Endodermal cell (in vitro differentiated cells): ENCODE measurements at places on chromosomes 12 and 14.

DNA sequence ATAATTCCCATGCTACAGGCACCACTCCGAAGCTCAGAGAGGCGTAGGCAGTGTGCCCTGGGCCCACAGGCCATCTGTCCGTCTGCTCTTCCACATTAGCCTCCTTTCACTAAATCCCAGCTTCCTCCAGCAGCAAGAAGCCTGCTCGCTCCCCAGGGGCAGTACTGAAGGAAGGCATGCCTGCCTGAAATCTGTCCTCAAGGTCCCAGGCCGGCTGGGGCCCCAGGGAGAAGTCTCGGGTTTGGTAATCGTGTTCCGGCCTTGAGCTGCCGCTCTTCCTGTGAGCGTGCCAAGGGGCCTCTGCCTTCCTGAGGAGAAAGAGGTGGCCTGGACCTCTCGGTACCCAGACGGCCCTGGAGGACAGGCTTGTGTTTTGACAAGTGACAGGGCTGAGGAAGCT, 15.2 kb upstream of the DLK1 start:
- no peak for DNase-seq

GRCh38 chr12:14825256-14825655, 11.3 kb upstream of the SMCO3 start:
- no peak for DNase-seq

DNA sequence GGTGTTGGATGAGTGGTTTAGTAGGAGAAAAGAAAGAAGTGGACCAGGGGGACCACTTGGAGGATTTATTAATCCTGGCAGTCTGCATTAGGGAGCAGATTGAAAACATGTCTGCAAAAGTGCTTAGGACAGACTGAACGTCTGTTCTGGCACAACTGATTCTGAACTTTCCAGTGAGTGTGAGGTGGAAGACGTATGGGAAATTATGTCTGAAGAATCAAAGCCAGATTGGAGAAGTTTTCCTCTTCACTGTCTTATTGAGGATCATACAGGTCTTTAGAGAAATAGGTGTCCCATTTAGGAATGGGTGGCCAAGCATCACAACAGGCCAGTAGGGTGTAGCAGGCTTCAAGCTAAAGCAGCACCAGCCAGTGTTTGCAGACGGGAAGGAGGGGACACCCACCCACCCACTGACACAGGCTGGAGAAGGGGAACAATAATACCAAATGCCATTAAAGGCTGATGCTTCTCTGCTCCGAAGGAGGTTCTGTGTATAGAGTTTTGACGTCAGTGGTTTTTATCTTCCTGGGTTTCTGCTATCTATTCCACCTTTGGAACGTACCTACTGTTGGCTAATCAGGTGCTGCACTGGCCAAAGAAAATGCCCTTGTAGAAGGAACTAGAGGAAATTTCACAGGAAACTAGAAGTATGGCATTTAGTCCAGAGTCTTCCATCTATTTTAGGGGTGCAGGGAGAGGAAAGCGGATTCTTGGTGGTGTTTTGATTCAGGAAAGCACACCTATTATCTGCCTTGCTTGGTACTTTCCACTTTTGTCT, 1.8 kb downstream of the SRRM4 start:
- no peak for DNase-seq

DNA sequence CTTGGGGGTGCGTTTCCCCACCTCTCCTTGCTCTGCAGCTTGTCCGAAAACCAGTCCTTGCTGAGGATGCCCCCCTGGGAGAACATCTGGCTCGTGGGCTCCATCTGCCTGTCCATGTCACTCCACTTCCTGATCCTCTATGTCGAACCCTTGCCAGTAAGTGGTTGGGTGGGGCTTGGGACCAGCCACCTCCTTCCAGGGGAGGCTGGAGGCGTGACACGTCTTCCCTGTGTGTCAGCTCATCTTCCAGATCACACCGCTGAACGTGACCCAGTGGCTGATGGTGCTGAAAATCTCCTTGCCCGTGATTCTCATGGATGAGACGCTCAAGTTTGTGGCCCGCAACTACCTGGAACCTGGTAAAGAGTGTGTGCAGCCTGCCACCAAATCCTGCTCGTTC, 57.5 kb downstream of the ANAPC7 start:
- peak; percentile 55 for DNase-seq
